Hypothalamus (tissue), 51 donors: ENCODE measurements at places on chromosomes 6 and 20.

- DNase-seq, result no peak
These were observed 357.2 kb downstream of the PLCB1 start for GRCh38 chr20:8489094-8489883.

GRCh38 chr6:129645830-129646579 is 64.0 kb downstream of the ARHGAP18 start:
- no peak for DNase-seq

DNA sequence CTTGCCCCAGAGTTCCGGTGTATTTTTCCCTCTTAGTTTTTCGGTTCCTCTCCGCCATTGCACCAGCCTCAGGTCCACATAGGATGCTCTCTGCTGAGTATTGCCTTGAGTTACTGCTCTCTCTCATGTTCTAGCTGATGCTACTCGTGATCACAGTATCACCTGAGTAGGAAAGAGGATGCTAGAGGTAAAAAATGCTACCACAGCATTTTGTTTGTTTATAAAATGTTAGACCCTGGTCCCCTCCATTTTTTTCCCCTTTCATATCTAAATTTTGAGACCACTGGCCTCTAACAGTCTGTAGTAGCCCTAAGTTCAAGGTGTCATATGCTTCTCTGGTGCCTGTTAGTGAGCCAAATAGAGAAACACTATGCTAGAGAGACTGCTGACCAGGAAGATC is 175.5 kb downstream of the OR2B2 start:
- DNase-seq, result no peak

GRCh38 chr6:106114492-106114891 is 28.4 kb downstream of the PRDM1 start:
- DNase-seq, result no peak

GRCh38 chr6:148620579-148621298 is 126.1 kb upstream of the UST start:
- DNase-seq, result no peak

GRCh38 chr6:163694988-163695398 is 280.5 kb downstream of the QKI start:
- no peak for DNase-seq
